Type B pancreatic cell (in vitro differentiated cells): ENCODE measurements at places on chromosomes 4 and X. TPM values are rescaled to one million over a fixed set of nuclear protein-coding genes. Genes with fewer than 3 reads are reported as not detected.

Gene USP26
- total RNA-seq: not detected in 2 replicates

Gene TMPRSS11F
- 0.31 and 0.69 TPM in 2 replicates for total RNA-seq

Gene SERPINA7
- not detected in 2 replicates for total RNA-seq

Gene KIF4A
- 8.6 and 29.8 TPM in 2 replicates for total RNA-seq
